NCI-H345 (cell line): ENCODE measurements at places on chromosomes 3 and 15.

GRCh38 chr3:157064402-157064801 is 95.5 kb downstream of the CCNL1 start:
- DNase-seq = no peak

GRCh38 chr15:33201491-33202231 is 7.1 kb upstream of the FMN1 start:
- DNase-seq = peak; percentile 85

DNA sequence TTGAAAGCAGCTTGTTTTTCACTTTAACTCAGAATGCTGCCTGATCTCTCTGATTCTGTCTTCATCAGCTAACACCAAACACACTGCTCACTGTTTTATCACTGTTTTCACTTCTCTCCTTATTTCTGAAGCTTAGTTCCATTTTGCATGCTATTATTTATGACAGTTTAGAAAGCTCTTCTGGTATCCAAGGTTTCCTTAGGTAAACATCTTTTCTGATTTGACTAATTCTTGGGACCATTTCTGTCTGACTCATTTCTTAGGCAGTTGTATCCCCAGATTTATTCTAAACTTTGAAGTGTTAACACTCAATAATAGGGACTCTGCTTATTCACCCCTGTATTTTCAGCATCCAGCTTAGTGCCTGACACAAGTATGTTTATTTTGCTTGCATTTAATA is 167.7 kb downstream of the BCHE start:
- DNase-seq = no peak

DNA sequence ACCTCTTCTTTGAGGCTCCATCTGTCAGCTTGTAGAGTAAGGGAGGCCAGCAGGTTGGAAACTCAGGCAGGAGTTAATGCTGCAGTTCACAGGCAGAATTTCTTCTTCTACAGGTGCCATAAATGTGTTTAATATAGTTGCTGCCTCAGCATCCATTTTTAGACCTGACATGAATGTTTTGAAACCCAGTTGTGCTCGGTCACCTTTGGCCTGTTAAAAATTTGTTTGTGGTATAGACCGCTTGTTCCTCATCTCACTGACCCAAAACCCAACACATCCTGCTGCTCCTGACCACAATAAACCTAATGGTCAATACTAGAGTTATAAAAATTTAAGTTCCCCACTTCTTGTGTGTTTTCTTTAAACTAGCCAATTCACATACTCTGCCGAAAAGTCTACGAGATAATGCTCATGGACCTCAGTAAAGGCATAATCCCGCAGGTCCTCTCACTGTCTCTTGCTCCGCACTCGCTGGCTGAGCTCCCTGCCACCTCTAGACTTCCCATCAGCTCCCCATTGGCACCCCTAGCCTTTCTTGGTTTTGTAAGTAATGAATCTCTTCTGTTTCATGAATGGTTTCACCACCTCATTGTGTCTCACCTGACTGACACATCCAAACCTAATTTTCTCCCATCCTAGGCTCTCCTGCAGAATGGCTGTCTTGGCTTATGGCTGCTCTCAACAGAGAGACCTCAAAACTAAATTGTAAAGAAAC is 138.5 kb upstream of the STRIT1 start:
- DNase-seq = no peak

- no peak for DNase-seq
Measured at GRCh38 chr3:156680243-156680914, 6.0 kb downstream of the TIPARP start.

DNA sequence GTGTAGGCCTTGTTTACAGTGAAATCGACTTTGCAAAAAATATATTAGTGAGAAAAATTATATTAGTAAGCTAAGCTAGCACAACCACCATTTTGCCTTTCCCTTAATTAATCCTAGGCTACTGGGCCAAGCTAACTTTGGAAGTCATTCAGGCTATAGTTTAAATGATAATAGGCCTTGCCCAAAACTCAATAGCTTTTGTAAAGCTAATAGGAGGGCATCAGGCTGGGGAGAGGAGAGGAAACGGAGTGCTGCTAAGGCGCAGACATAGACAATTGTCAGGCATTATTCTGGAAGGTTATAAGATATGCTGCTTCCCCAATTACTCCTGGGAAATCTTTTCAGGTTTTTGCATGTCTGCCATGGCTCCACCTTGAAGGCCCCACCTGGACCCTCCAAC is 1286.0 kb downstream of the NSUN3 start:
- DNase-seq = no peak

DNA sequence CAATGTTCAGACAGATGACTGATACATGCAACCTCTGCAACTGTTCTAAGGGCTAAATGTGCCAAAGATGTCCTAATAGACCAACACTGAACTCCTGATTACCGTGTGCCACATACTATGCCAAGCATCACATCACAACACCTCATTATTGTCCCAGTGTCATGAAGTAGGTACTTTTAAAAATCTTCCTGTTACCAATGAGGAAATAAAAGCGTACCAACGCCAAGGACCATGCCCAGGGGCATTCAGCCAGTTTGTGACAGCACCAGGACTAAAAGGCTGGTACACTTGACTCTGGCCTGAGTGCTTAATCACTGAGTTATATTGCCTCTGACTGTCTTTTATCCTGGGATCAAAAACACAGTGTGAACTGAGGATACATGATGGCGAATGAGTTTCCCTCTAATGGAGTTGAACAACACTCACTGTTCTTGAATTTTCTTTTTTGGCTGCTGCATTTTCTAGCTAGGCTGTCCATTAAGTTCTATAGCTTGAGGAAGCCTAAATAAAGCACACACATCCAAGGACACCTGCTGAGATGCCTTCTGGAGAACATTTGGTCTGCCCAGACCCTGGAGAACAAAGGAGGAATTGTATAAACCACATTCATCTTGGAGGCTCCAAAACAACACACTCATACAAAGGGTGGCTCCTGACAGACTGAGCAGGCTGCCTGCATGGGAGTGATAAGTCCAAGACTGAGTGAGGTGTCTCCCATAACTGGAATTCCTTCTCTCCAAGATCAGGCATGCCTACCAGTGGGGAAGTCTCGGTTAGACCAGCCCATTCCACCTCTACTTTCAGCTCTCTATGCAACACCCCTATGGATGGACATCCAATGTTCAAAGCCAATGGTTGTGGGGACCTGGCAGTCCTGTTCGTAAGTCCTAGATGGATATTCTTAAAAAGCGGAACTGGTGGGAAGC is 126.7 kb upstream of the PRICKLE2 start:
- no peak for DNase-seq

DNA sequence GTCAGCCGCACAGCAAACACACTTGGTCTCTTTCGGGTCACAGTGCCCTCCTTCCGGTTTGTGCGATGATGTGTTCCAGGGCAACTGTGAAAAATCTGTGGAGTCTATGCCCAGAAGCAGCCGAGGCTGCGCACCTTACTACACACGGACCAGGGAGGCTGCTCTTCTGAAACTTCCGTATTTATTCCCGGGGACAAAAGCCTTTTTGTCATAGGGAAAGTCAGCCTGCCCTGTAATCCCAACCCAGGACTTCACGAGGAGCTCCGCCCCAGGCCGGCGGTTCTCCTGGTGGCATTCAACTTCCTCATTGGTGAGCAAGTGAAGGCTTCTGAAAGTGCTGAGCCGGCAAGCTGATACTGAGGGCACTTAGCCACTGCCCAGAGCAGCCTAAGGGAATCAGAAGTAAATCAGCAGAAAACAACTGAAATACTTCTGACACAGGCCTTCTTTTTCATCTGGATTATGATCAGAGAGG is 126.5 kb downstream of the FMN1 start:
- DNase-seq = no peak

DNA sequence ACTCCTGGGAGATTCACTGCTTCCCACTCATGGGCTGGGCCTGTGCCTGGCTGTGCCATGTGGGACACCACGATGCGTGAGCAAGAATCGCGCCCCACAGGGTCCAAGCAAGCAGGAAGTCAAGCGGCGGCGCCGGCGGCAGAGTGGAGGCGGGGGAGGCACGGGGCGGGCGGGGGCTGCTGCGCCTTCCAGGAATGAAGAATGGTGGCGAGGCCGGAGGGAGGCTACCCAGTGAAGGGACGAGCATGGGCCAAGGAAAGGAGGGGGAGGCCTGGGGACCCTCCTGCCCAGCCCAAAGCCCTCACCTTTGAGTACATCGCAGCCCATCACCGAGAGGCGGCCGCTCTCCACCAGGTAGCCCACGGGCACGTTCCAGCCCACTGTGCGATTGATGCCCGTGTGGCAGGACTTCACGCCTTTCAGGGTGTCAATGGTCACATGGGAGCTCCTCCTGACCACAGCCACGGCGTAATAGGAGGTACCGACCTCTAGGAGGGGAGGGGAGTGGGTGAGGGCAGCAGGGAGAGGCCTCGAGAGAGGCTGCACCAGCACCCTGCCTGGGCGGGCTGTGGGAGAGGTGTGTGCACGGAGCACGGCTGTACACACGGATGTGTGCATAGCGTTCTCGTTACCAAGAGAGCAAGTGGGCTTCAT is 5.5 kb downstream of the MELTF start:
- DNase-seq = peak; percentile 82

- DNase-seq = no peak
Measured at GRCh38 chr15:50687302-50687902, 805 bp upstream of the TRPM7 start.

GRCh38 chr3:57646723-57647122 is 46.2 kb downstream of the DENND6A start:
- no peak for DNase-seq

- peak; percentile 7 for DNase-seq
Measured at GRCh38 chr15:39095218-39095879, 485.5 kb upstream of the THBS1 start.

DNA sequence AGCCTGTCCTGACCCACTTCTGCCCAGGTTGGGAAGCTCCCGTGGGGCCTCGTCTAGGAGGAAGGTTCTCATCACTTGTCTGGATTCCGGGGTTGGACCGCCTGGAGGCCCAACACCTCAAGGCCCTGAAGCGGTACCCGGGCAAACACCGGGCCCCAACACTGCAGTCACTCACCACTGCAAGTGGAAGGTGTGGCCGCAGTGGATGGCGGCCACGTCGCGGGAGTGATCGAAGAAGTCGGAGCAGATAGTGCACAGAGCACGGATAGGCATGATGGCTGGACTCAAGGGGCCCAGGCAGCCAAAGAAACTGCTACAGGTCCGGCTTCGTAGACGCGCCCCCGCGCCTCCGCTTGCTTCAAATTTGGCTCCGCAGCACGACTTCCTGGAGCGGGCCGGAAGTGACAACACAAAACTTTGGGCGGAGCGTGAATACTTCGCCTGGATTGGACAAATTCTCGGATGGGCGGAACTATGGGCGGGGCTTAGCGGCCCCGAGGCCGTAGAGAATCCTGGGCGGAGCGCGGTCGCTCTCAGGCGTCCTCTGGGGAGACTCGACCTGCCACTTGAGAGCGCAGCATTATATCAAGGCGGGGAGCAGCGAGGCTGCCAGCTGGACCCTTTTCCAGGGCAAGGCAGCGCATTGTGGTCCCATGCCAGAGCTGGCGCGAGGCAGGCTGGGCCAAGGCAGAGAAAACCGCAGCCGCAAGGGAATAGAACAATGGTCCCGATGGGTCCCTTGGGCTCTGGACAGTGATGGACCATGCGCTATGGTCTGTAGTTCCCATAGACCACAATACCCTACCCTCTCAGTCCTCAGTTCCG is at the start of gene TRAIP:
Gene TRAIP, minus strand, starts transcription at position 384 of the 825 bp plus-strand sequence. Its CDS starts 111 bp downstream, at position 273.
- peak; percentile 94 for DNase-seq

- DNase-seq = no peak
Measured at GRCh38 chr3:131608741-131609140, 106.0 kb upstream of the MRPL3 start.

GRCh38 chr3:181687190-181687589 is 24.5 kb upstream of the SOX2 start:
- peak; percentile 19 for DNase-seq

GRCh38 chr3:194185221-194185620 is 49.3 kb downstream of the HES1 start:
- no peak for DNase-seq

- DNase-seq = no peak
Measured at GRCh38 chr15:31080591-31081014, 20.9 kb downstream of the TRPM1 start.
